CD14-positive monocyte (primary cell): ENCODE measurements at places on chromosomes 13 and 19.

- DNase-seq: peak; percentile 74
Measured at GRCh38 chr19:3163230-3163886, 15.2 kb upstream of the S1PR4 start.

DNA sequence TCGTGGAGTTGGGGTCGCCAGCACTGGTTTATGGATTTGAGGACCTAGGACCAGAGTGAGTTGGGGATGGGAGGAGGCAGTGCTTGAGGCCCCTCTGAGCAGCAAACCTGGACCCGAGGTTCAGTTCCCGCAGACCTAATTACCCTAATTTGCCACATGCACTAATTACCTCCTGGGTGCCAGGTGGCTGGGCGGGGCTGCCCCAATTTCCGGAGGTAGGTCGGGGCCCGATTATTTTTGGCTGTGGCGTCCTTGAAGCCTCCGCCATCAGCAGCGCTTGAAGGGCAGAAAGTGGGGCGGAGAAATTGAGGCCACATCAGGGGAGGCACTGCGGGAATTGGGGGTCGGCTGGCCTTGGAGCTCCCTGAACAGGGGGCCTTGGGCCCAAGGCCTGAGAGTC lies 5.9 kb upstream of the HOMER3 start:
- no peak for DNase-seq

DNA sequence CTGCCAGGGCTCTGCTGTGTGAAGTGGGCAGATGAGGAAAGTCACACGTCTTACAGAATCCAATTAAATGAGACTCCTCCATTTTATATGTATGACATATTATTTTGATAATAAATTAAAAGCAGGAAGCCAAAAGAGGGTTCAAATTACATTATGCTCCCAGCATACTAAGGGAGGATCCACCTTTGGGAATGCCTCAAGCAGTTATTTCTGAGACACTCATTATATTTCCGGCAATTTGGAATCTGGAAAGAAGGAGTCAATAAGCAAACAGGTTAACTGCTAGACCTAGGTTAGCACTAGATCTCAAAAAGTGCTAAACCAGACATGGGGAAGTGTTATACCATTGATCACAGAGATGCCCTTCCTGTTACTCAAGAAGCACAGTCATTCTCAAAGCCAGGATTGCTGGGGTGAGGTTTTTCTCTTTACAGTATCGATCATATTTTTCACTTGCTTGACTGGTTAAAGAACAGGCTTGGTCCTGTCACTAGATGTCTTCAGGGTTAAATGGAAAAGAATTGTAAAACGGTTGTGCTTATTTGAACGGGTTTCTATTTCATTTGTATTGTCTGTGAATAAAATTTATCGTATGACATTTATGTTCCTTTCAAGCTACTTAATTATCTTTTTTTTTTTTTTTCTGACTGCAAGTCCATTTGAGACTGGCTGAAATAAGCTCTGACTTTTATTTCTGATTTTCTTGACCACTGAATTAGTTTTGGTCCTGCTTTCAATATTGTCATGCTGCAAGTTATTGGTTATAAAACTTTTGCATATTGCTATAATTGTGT lies 523.2 kb downstream of the KLF12 start:
- DNase-seq: no peak

DNA sequence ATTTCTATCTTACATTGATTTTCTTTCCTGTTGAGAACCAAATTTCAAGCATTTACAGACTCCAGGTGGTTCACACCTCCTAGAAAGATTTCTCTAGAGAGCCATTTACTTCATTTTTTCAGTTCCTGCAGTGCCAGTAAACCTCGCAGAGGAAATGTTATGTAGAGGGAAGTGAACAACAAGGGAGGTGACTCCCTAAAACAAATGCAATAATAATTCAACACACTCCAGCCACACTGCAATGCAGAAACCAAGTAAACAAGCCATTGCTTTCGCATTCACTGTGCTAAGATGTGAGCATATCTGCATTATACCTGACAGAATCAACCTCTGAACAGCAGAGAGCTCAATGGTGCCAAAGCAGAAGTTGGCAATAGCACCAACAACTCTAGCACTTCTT lies 215.1 kb downstream of the RBM26 start:
- no peak for DNase-seq

- no peak for DNase-seq
Measured at GRCh38 chr13:110045202-110045601, 258.8 kb upstream of the IRS2 start.

DNA sequence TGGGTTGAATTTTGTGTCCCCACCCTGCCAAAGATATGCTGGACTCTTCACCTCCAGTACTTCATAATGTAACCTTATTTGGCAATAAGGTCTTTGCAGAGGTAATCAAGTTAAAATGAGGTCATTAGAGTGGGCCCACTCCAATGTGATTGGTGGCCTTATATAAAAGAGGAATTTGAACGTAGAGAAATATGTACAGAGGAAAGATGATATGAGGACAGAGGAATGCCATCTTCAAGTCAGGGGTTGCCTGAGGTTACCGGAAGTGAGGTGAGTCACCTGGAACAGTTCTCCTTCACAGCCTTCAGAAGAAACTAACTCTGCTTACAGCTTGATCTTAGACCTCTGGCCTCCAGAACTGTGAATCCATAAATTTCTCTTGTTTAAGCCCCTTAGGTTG lies 69.9 kb downstream of the GPC5 start:
- no peak for DNase-seq

GRCh38 chr19:18483119-18483890 lies 38.6 kb downstream of the ELL start:
- DNase-seq: peak; percentile 77
